Daoy (cell line): ENCODE measurements at places on chromosomes 3 and 15. TPM values are rescaled to one million over a fixed set of nuclear protein-coding genes. Genes with fewer than 3 reads are reported as not detected.

GRCh38 chr3:100104817-100105413, 9.4 kb downstream of the FILIP1L start:
- DNase-seq = no peak

SLITRK3 gene
- not detected in 2 replicates for total RNA-seq

GRCh38 chr3:147458995-147459704, 50.0 kb downstream of the ZIC1 start:
- no peak for DNase-seq

GRCh38 chr3:66376568-66376967, 124.3 kb downstream of the LRIG1 start:
- peak; percentile 32 for DNase-seq

- no peak for DNase-seq
Measured at GRCh38 chr3:29746163-29746760, 465.4 kb downstream of the RBMS3 start.

GRCh38 chr15:67145312-67145610, 79.9 kb downstream of the SMAD3 start:
- no peak for DNase-seq

DNA sequence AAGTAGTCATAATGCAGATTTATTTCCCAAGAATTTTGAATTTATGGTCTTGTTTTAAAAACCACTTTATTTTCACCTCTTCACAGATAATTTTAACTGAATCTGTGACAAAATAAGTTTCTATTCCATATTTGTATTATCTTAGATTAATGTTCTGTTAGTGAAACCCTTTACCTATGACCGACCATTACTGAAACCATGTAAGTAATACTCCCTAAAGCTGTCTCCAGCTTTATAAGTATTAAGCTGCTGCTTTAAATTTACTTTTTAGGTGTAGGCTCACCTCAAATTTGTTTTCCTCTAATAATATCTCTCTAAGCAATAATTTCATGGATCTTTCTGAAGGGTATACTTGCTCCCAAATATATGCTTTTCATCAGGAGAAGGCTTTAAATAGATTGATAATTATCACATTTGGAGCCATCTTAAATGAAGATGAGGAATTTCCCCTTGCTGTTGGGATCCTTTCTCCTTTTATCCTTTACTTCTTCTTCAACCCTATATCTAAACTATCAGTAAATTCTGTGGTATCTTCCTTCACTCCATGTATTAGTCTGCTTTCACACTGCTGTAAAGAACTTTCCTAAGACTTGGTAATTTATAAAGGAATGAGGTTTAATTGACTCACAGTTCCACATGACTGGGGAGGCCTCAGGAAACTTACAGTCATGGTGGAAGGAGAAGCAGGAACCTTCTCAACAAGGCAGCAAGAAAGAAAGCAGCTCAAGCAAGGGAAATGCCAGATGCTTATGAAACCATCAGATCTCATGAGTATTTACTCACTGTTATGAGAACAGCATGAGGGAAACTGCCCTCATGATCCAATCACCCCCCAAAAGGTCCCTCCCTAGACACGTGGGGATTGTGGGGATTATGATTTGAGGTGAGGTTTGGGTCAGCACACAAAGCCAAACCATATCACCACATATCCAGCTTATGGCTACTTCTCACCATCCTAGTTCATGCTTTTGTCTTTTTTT, 92.3 kb upstream of the P2RY1 start:
- DNase-seq = no peak

- no peak for DNase-seq
Measured at GRCh38 chr3:110793611-110794010, 278.0 kb upstream of the NECTIN3 start.
